Thoracic aorta (tissue), 2 donors: ENCODE measurements at places on chromosomes 6 and 20.

- H3K4me1 ChIP-seq: no peaks in the 10 kb centered on the region
- no peak for DNase-seq
- no peaks in the 10 kb centered on the region for H3K36me3 ChIP-seq
Measured at GRCh38 chr6:36242161-36242560, 27.7 kb upstream of the PNPLA1 start.

- no peak overlapping the region for H3K27ac ChIP-seq
- no peaks in the 10 kb centered on the region for H3K27me3 ChIP-seq
- H3K4me3 ChIP-seq: no peak overlapping the region
- no peak for DNase-seq
- peaks cover 7% of the 10 kb centered on the region for H3K36me3 ChIP-seq
Measured at GRCh38 chr6:20479526-20479925, 54.7 kb upstream of the CDKAL1 start.

DNA sequence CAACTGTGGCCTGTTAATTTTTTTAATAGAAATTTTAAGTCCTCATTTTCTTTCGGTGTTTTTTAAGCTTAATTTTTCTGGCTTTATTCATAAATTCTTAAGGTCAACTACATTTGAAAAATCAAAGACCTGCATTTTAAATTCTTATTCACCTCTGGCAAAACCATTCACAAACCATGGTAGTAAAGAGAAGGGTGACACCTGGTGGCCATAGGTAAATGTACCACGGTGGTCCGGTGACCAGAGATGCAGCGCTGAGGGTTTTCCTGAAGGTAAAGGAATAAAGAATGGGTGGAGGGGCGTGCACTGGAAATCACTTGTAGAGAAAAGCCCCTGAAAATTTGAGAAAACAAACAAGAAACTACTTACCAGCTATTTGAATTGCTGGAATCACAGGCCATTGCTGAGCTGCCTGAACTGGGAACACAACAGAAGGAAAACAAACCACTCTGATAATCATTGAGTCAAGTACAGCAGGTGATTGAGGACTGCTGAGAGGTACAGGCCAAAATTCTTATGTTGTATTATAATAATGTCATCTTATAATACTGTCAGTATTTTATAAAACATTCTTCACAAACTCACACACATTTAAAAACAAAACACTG lies 10.1 kb downstream of the HFE start:
- peak; percentile 20 for DNase-seq
- H3K4me1 ChIP-seq: no peaks in the 10 kb centered on the region
- H3K4me3 ChIP-seq: no peak overlapping the region

GRCh38 chr6:166683477-166683876 lies 56.4 kb upstream of the RPS6KA2 start:
- DNase-seq: no peak
- H3K36me3 ChIP-seq: no peaks in the 10 kb centered on the region

- DNase-seq: no peak
- peaks cover 28% of the 10 kb centered on the region for H3K4me1 ChIP-seq
- no peaks in the 10 kb centered on the region for H3K27me3 ChIP-seq
- peak within 1 kb of the TSS; percentile 69 for H3K4me3 ChIP-seq
- H3K27ac ChIP-seq: peak within 1 kb of the TSS; percentile 53
Measured at GRCh38 chr20:51542571-51543421, at the start of gene NFATC2. NFATC2 (minus strand) TSS chr20:51542719; CDS start chr20:51542499, 220 bp downstream.

DNA sequence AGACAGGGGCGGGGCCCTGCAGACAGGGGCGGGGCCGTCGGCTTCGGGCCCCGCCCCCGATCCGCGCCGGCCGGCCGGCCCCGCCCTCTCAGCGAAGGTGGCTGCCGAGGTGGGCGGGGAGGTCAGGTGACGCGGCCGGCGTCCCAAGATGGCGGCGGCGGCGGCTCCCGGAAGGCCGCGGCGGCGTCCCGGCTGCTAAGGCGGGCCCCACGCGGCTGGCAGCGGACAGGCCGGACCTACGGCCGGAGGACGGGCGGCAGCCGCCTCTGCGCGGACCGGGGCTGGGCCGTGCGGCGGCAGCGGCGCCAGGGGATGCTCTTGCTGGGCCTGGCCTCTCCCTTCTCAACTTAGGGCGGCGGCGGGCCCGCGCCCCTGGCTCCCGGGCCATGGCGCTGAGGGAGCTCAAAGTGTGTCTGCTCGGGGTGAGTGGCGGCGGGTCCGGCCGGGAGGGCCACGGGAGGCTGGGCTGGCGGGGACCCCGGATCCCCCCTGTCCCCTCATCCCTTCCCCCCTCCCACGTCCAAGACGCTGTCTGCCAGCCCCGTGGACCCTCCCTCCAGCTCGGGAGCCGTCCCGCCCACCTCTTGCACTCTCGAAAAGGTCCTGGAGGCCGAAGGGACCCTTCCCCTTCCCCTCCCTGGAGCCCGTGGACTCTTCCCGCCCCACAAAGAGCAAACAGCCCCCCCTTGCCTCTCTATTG lies at the start of gene RAB22A:
RAB22A (plus strand) TSS at position 125 of the 700 bp plus-strand sequence; CDS start at position 387, 262 bp downstream.
- DNase-seq: peak; percentile 37
- peak within 1 kb of the TSS; percentile 96 for H3K4me3 ChIP-seq
- peaks cover 5% of the 10 kb centered on the region for H3K36me3 ChIP-seq
- no peaks in the 10 kb centered on the region for H3K27me3 ChIP-seq
- peaks cover 12% of the 10 kb centered on the region for H3K4me1 ChIP-seq

- DNase-seq: no peak
- H3K4me1 ChIP-seq: peaks cover 78% of the 10 kb centered on the region
- no peaks in the 10 kb centered on the region for H3K36me3 ChIP-seq
- H3K4me3 ChIP-seq: no peak overlapping the region
- H3K27ac ChIP-seq: no peak overlapping the region
Measured at GRCh38 chr20:50520222-50520880, 10.2 kb downstream of the PTPN1 start.

DNA sequence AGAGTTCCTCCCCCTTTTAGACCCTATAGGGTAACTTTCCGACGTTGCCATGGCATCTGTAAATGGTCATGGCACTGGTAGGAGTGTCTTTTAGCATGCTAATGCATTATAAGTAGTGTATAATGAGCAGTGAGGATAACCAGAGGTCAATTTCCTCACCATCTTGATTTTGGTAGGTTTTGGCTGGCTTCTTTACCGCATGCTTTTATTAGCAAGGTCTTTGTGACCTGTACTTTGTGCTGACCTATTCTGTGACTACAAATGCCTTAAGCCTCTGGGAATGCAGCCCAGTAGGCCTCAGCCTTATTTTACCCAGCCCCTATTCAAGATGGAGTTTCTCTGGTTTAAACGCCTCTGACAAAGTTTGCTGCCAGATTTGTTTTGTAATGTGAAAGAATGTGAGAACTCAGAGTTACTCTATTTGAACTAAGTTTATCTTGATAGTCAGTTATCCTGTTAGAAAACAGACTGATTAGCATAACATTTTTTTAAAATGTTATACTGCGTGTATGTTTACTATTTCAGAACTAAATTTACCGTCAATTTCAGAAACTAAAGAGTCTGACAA lies 111.3 kb upstream of the PRSS16 start:
- no peak for DNase-seq
- H3K27me3 ChIP-seq: no peaks in the 10 kb centered on the region
- no peaks in the 10 kb centered on the region for H3K36me3 ChIP-seq
- H3K4me1 ChIP-seq: peaks cover 25% of the 10 kb centered on the region
- no peak overlapping the region for H3K27ac ChIP-seq
- no peak overlapping the region for H3K4me3 ChIP-seq

DNA sequence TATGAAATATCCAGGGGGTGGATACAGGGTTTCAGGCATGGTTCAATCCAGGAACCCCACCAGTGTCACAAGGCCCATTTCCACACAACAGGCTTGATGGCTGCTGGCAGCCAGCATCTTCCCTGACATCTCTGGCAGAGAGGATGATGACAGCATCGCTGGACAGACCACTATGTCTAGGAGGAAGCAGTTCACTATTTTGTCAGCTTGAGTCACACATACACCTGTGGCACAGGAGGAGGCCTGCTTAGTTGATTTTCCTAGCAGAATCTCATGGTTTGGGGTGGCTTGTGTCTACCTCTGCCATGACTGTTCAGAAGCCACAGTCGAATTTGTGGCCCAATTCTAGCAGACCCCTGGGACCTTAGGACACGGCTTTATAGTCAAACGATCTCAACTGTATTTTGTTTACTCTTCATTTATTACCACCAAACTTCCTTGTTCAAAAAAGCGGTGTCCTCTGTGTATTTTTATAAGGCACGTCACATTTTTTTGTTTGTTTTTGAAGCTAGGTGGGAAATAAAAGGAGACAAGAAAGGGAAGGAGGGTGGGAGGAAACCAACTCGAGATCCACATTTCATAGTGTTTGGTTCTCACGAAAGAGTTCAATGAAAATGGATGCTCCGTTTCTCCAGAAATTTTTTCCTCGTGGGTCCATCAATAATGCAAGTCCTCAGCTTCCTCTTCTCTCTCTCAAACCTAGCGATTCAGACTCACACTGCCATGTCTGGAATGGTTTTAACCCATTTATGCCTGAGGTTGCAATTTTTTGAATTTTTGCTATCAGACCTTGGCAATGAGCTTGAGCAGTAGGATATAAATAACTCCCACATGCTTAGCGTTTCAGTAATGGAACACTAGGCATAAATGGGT lies 94.4 kb downstream of the TOX2 start:
- H3K36me3 ChIP-seq: no peaks in the 10 kb centered on the region
- no peak overlapping the region for H3K4me3 ChIP-seq

- H3K4me3 ChIP-seq: no peak overlapping the region
- H3K27me3 ChIP-seq: no peaks in the 10 kb centered on the region
- no peaks in the 10 kb centered on the region for H3K36me3 ChIP-seq
- no peak overlapping the region for H3K27ac ChIP-seq
- H3K4me1 ChIP-seq: no peaks in the 10 kb centered on the region
- no peak for DNase-seq
Measured at GRCh38 chr6:106045077-106045476, 41.1 kb upstream of the PRDM1 start.

DNA sequence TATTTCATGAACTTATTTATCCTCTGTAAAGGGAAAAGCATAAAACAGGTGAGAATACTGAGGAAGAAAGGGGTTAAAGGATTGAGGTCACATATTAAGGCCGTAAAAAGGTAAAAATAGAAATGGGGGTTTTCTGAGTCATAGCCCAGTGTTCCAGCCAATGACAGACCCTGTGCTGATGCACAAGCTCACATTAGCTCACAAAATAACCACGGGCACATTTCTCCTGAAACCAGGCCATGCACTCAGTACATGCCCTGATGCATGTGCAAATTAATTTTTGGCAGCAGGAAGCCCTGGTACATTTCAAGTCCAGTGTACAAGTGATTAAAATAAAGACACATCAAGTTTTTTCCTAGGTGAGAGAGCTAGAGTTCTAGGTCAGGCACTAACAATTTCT lies 194.4 kb downstream of the TMEM200A start:
- no peaks in the 10 kb centered on the region for H3K4me1 ChIP-seq
- no peaks in the 10 kb centered on the region for H3K27me3 ChIP-seq
- no peak overlapping the region for H3K4me3 ChIP-seq
- H3K27ac ChIP-seq: no peak overlapping the region
- no peaks in the 10 kb centered on the region for H3K36me3 ChIP-seq

GRCh38 chr20:14245368-14245970 lies 91.9 kb downstream of the FLRT3 start:
- no peak overlapping the region for H3K27ac ChIP-seq
- no peaks in the 10 kb centered on the region for H3K4me1 ChIP-seq
- DNase-seq: no peak
- no peaks in the 10 kb centered on the region for H3K27me3 ChIP-seq
- H3K4me3 ChIP-seq: no peak overlapping the region

DNA sequence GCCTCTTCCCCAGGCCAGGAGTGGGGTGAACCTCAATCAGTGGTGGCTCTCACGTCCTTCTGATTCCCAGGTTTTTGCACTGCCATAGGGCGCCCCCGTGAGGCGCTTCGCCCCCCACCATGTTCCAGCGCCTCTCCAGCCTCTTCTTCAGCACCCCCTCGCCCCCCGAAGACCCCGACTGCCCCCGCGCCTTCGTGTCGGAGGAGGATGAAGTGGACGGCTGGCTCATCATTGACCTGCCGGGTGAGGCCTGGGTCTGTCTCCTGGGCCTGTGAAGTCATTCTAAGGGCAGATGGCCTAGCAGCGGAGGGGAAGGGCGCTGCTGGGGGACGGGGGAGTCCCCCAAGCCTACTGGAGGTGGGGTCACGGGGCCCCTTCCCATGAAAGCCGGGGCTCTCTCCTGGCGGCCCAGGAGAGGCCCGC lies 4.5 kb downstream of the TP53INP2 start:
- H3K36me3 ChIP-seq: no peaks in the 10 kb centered on the region
- DNase-seq: no peak
- H3K4me1 ChIP-seq: peaks cover 22% of the 10 kb centered on the region

DNA sequence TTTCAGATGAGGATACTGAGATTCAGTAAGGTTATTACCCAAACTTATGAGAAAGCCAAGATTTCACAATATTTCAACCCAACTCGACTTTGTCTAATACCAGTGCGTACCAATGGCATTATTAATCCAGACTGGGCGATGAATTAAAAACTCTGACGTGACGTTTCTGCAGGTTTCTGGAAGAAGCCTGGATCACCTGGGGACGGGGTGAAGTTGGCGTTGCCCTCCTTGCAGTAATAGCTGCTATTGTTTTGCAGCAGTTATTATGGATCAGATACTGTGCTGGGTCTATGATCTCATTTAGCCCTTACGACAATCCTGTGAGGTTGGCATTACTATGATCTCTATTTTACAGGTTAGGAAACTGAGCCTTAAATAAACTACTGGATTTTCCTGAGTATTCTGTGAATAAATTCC lies 569 bp upstream of the CDC5L start:
- DNase-seq: no peak
- no peaks in the 10 kb centered on the region for H3K27me3 ChIP-seq
- peak overlapping the region; percentile 96 for H3K27ac ChIP-seq
- peak overlapping the region; percentile 95 for H3K4me3 ChIP-seq
- H3K36me3 ChIP-seq: peaks cover 8% of the 10 kb centered on the region

GRCh38 chr6:163950159-163950558 lies 535.6 kb downstream of the QKI start:
- H3K4me3 ChIP-seq: no peak overlapping the region
- DNase-seq: no peak
- no peaks in the 10 kb centered on the region for H3K27me3 ChIP-seq
- H3K27ac ChIP-seq: no peak overlapping the region
